ENCODE measurements at places on chromosomes 3 and 15.

DNA sequence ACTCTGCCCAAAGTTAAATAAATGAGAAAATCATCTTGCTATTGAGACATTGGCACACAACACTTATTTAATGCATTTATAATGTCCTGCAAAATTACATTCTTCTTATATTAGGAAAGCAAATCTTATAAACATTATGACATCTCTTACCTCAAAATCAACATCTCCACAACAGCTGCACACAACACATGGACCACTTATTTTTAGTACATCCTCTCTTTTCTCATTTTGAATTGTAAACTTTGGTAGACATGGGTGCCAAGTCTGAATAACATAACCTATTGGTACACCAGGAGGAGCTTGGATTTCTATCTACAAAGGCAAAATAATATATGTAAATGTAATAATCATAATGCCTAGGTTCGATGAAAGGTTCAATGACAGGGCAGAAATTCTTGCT, 23.0 kb downstream of the PLSCR1 start:
- no peak for DNase-seq

- no peak for DNase-seq
These were observed 2.7 kb downstream of the C3orf22 start for GRCh38 chr3:126555795-126556636.

- no peak for DNase-seq
These were observed 28.6 kb downstream of the FAM98B start for GRCh38 chr15:38482572-38482971.

DNA sequence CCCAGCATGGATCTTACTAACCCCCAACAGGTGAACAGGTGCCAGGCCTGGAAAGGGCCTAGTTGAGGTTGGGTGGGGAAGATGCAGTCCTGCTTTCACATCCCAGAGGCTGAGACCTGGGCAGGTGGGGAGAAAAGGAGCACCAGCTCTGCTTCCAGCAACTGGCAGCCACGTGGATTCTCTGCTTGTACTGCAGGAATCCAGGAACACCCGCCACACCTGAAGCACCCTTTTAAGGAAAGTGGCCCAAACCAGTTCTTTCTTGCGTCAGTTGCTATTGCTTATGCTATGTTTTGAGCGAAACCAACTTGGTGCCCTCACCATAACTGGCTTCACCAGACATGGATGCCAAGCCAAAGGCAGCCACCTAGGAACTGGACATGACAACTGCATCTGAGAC, 28.1 kb upstream of the NEO1 start:
- no peak for DNase-seq

DNA sequence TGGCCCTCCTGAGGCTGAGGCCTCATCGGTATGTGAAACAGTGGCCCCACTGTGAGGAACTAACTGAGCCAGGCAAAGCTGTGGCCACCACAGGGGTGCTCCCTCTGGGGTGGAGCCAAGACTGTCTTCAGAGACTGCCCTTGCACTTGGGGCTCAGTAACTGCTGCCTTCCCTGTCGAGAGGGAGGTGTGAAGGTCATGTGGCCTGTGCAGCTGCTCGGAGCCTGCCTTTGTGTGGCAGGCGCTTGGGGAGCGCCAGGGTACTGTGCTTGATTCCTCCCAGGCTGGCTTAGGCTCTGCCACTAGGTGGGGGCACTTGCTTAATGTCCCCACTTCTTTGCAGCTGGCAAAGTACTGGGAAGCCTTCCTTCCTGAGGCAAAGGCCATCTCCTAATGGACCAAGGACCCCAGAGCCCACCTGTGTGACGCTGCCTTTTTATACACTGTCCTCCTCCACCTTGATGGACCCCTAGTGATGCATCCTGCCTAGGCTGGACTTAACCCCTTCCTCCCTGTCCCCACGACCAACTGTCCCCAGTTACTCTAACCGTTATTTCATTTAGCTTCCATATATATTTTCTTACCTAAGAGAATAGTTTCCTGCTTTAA, 14.2 kb upstream of the SNX22 start:
- DNase-seq, result no peak

DNA sequence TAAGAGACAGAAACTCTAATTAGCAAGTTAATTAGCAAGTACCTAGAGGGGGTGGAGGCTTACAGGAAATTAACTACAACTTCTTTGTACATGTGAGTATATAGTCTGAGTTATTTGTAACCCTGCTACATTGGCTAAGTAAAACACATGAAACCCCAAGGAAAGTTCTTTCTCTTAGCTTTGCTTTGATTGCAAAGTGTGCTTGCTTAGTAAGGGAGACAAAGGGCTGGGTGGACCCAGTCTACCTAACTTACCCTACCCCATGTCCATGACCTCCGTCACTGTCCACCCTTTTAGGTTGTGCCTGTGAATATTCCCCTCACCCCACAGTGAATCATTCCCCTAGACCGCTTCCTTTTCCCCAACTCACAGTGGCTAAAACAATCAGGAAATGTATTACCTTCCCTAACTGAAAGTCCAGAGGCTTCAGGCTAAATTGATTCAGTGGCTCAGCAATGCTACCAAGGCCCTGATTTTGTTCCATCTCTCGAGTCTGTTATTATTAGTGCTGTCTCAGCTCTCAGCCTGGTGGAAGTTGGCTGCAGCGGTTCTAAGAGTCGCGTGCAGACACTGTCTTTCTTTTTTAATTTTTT, 31.1 kb upstream of the RYR3 start:
- no peak for DNase-seq

- DNase-seq, result no peak
These were observed 339.2 kb downstream of the CHL1 start for GRCh38 chr3:535566-536416.

Data from stimulated activated CD8-positive, alpha-beta memory T cell treated with anti-CD3 and anti-CD28 coated beads, Interleukin-7, amount 100 ng/mL, for 4 hours (primary cell).